ENCODE measurements at places on chromosomes 1 and 21.

DNA sequence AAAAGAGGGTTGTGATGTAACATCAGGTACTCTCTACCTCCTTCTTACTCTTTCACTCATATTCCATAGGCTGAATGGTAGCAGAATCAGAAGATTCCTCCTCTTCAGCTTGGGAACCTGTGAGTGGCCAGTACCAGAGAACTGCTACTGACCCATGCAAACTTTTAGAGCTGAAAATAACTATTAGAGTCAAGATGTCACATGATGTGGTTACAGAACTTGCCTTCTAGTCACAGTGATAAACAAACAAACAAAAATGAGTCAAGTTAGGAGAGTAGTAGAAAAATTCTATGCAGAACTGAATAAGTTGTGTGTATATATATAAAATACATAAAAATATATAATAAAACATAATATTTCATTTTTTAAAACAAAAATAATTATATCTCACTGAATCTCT, 47.6 kb upstream of the RGS1 start:
- no peak for DNase-seq

GRCh38 chr21:45011426-45011825, 63.0 kb upstream of the ADARB1 start:
- DNase-seq: no peak

DNA sequence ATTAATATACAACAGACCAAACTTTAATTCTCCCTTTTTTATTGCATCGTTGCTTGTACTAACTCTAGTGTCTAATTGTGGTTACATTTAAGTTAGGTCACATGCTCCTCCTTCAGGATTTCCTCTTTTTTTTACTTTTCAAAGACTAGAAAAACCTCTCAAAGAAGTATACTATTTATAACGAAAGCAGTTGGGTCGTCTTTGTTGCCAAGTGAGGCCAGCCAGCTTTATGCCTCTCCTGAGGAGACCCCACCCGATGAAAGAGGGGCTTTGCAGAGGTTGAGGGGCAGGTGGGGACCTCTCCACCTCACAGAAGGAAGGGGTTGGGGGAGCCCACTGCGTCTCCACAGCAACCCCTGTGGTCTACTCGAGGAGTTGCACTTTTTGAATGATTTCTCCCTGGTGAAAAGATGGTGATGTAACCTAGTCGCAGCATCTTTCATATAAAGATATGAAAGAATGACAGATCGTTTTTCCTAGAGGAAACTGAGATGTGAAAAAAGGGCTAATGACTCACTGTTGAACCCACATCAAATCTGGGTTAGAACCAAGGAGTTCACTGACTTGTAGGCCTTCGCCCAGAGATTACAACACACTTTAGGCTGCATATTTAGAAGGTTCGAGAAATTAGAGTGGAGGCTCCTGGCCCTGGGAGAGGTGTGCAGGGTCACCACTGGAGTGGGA, 6.4 kb downstream of the TGFB2 start:
- no peak for DNase-seq

GRCh38 chr1:54887665-54888071, 673 bp upstream of the DHCR24 start:
- DNase-seq: no peak

DNA sequence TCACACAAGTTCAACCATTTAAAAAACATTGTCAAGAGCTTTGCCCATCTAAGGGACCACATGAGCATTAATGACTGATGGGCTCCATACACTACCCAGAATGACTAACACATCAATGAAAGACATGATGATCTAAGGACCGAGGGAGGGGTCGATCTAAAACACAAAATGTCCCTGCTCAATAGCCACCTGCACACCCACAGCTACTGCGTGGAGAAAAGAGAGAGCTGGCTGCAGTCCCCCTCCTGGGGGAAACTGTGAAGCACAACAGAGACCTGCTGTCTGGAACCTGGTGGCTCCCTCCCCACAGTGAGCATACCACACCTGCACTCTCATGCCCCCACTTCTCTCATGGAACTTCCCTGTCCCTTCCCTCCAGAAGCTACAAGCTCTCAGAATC, 130.1 kb upstream of the ERG start:
- no peak for DNase-seq

DNA sequence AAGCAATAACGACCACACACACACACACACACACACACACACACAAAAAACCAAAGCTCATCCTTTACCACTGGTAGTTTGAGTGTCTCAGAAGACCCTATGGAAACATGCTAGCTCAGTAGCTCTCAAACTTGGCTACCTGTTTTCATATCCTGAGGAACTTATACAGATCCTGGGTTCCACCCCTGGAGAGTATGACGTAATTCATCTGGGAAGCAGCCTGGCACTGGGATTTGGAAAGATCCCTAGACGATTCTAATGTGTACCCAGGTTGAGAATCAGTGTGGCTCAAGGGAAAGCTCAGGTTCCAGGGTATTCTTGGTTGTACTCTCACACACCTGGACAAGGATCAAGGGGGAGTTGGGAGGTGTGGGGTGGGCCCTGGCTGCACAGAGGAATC, 85.9 kb downstream of the SELENOF start:
- no peak for DNase-seq

DNA sequence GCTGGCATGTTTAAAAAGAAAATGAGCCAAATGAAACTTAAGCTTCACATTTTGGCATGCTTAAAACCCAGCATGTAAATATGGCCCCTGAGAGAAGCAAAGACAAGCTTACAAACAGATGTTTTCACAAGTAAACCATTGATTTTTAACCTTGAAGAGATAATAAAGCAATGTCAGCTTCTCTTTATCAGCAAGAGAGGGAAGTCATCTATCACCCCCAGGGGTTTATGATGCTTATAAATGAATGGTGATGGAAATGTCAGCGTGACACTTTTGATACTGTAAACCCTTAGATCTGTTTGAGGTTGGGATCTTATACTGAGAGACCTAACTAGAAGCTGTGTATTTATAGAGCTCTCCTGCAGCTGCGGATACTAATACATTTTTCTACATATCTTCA, 471.3 kb downstream of the PLA2G4A start:
- no peak for DNase-seq

GRCh38 chr1:182337736-182338571, 53.6 kb downstream of the GLUL start:
- no peak for DNase-seq

- DNase-seq: no peak
Measured at GRCh38 chr21:46436621-46437020, 22.1 kb upstream of the DIP2A start.

GRCh38 chr1:39649636-39650185, 10.3 kb upstream of the HEYL start:
- no peak for DNase-seq

GRCh38 chr1:34129630-34130029, 35.4 kb downstream of the CSMD2 start:
- DNase-seq: no peak

DNA sequence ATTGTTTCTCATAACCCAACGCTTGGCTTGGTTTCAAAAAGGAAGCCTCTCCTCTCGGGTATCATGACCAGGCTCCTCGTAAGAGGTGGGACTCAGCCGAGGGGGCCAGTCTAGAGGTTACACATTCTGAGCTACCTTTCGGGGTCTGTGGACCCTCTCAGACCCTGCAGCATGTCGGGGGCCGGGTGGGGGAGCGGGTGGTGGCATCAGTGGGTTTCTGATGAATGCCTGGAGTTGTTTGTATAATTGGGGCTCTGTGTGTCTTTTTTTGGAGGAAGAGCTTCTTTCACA, 229.3 kb downstream of the CAMTA1 start:
- DNase-seq: no peak

Data from stimulated activated CD4-positive, alpha-beta T cell treated with anti-CD3 and anti-CD28 coated beads, TNF-alpha, amount 100 ng/mL, for 24 hours (primary cell).